ENCODE measurements at places on chromosomes 1 and 21. TPM values are rescaled to one million over a fixed set of nuclear protein-coding genes. Genes with fewer than 3 reads are reported as not detected.

Gene PTGFR
- total RNA-seq = not detected

Gene COL24A1
- not detected for total RNA-seq

GRCh38 chr1:2949966-2950925 is 71.0 kb upstream of the ACTRT2 start:
- DNase-seq = no peak

Gene OR2L5
- not detected for total RNA-seq

Gene PLCH2
- 2.1 TPM for total RNA-seq

Gene C4BPB
- total RNA-seq = 1.1 TPM

DNA sequence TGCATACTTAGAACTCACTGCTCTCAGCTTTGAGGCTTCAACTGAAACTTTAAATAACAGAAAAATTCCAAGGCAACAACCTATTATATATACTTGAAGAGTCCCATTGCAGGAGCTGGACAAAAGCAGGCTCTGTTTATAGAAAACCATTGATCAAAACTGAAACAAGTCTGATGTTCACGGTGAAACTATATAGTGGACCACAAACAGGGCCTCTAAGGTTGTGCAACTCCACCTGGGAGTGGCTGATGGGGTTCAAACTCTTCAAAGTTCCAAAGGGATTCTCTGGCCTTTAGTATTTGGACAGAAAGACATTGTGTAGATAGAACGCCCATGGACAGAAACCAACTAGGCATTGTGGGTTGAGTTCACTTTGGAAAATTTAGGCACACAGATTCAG is 140.3 kb downstream of the ZC3H11B start:
- no peak for DNase-seq

- DNase-seq = no peak
These were observed 5.3 kb downstream of the OLFML2B start for GRCh38 chr1:162018418-162018817.

DNA sequence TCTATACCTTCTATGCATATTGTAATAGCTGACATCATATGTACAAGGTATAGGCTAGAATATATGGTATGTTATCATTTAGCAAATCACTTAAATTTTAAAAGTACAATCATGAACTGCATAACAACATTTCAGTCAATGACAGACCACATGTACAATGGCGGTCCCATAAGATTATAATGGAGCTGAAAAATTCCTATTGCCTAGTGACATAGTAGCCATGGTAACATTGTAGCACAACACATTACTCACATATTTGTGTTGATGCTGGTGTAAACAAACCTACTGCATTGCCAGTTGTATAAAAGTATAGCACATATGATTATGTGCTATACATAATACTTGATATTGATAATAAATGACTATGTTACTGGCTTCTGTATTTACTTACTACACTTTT is 8.9 kb downstream of the RAB3B start:
- DNase-seq = no peak

- peak; percentile 75 for DNase-seq
These were observed 3.6 kb upstream of the CYB561D1 start for GRCh38 chr1:109490029-109490933.

Gene DEPDC1
- 18.3 TPM for total RNA-seq

Gene CGN
- 1.5 TPM for total RNA-seq

DNA sequence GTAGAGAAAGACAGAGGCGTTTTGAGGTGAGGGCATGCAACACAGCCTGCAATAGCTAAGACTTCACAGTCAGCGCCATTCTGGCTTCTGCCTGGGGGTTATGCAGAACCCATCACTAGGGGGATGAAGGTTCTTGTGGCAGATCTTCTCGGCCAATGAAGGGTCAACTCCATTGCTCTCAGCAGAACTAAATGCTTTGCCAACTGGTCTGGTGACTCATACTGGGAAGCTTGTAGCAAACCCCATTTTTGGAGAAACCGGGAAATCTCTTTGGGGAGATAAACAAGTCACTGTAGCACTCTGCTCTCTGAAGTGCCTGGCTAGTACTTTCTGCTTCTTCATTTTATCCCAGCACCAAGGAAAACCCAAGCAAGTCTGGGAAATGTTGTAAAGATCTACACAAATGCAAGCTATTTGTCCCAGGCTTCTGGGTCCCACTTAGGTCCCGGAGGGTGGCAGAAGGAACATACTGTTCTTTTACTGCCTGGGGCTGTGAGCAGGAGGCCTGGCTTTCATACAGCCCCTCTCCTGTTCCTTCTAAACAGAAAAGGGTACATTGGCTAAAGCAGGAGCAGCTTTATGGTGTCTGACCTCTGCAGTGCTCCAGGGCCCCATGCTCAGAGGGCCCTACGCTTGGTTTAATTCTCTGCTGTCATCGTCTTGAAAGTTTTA is 28.8 kb downstream of the SHISA4 start:
- DNase-seq = no peak

DNA sequence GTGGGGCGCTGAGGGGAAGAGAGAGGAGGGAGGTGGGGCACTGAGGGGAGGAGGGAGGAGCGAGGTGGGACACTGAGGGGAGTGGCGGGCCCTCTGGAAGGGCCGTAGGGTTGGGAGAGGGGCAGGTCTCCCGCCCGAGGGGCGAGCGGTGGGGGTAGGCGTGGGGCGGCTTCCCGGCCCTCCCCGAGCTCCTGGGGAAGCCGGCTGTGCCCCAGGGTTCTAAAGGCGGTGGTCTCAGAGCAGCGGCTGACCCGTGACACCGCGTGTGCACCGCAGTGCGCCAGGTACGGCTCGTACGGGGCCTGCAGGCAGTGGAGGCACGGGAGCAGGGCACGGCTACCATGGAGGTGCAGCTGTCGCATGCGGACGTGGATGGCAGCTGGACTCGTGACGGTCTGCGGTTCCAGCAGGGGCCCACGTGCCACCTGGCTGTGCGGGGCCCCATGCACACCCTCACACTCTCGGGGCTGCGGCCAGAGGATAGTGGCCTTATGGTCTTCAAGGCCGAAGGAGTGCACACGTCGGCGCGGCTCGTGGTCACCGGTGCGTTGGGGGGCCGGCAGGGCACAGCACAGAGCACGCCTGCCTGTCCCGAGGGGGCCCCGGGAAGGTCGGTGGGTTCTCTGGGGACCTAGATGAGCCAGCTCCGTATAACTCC is 68.5 kb downstream of the OBSCN start:
- no peak for DNase-seq

Gene HES5
- not detected for total RNA-seq

DNA sequence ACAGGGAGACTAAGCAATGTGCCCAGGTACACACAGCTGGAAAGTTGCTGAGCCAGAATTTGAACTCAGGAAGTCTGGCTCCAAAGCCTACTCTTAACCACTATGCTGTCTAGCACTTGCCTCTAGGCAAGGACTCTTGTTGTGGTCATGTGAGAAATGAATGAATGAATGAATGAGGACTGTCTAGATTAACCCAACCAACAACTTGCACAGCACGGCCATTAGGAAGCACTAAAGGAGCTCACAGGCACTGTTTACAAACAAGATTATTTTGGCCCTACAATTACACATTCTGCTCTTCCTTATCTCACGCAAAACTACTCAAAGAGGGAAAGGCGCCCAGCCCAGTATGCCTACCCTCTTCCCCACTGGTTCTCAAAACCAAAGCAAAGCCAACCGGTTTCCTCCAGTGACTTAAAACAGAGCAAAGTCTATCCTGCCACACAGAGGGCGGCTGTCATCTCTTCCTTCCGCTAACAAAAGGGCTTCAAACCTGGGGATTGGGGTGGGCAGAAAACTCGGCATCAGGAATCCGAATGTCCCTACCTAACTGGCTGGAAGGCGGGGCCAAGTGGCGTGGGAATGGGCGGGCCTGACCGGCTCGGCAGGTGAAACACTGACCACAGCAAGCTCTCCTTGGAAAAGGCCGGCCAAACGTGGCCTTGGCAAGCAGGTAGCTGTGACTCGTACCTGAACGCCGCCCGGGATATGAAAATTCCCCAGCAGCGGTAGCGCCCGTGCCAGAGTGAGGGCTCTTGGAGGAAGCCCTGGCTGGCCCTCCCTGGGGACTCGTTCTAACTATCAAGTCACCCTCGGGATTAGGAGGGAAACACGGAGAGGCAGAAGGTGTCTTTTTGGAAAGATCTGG is 948 bp downstream of the STK40 start:
- DNase-seq = peak; percentile 71

DNA sequence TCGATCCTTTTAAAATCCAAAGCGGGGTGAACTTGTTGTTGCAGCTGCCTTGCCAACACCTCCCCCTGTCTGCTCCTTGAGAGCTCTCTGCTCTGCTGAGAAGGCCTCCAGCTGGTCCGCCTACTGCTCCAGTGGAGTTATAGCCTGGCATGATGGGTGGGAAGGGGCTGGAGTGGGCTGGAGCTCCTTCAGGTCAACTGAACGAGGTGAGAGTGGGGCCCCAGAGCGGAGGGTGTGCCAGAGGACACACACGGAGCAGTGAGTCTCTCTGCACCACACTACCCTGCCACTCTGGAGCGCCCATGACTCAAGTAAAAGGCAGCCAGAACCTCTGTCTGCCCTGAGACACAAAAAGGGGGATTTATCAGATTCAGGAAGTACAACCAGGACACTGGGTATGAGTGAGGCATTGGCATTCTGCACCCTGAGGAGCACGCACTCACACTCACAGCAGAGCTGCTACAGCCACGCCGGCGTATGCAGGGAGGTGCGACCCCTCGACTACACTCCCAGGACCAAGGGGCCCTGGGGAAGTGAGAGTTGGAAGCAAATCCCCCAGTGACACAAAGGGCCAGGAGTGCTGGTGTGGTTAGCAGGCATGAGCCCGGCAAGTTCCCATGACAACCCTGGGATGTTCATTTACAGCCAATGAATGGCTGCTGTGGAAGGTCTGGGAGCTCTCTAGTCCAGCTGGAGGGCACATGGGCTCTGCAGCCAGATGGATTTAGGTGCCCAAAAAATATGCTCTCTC is 28.0 kb upstream of the EVA1B start:
- DNase-seq = no peak

Gene CYP4A22
- not detected for total RNA-seq

GRCh38 chr1:168888418-168888817 is 159.4 kb upstream of the DPT start:
- DNase-seq = no peak

- DNase-seq = no peak
These were observed 35.4 kb upstream of the EIF4G3 start for GRCh38 chr1:21212126-21212525.

Gene AK5
- total RNA-seq = 9.1 TPM

DNA sequence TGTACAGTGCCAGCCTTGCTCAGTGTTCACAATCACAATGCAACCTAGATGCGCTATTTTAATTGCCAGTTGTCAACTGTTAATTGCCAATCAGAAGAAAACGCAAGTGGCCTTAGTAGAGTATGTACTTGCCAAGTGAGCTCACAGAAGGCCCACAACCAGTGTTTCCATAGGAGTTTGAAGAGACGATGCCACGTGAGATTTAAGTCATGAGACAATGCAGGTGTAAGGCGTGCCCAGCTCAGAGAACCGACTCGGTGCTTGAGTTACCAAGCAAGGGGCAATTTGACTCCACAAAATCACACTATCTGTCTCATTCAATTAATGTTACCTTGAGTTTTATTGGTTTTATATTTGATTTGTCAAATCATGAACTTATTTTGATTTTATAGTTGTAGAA is 65.6 kb downstream of the TEX35 start:
- no peak for DNase-seq

DNA sequence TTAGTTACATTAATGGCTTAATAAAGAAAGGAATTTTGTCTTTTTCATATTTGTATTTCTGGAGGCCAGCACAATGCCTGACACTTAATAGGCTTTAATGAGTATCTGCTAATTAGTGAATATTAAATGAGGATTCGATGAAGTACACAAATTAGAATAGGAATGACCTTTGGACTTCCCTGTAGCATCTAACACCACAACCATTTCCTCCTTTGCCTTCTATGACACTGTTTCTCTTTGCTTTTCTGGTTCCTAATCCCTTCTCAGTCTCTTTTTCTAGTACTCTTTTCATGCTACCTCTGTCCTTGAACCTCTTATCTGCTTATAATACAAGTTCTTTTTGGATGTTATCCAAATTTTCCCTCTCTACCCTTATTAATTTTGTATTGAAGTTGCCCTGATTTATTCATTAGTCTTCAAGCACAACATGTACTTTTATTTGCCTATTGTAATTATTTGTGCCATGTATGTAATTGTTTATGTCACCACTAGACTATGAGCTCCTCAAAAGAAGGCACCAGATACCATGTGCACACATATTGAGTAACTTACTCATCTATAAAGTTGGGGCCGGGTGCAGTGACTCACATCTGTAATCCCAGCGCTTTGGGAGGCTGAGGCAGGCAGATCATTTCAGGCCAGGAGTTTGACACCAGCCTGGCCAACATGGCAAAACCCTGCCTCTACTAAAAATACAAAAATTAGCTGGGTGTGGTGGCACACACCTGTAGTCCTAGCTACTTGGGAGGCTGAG is 23.8 kb downstream of the RPS27 start:
- no peak for DNase-seq

Gene SH2D1B
- total RNA-seq = not detected

DNA sequence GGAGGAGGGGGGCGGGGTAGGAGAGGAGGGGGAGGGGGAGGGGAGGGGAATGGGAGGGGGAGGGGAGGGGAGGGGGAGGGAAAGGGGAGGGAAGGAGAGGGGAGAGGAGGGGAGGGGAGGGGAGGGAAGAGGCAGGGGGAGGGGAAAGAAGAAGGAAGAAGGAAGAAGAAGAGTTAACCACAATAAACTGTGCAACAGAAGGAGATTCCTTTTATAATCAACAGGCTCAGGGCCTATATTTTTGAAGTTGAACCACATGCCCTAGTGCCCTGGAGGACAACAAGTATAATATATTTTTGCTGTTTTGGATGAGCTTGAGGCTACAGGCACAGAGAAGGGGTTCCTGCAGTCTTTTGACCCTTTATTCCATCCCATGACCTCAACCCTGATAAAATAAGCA is 228.2 kb upstream of the IRF2BP2 start:
- no peak for DNase-seq

DNA sequence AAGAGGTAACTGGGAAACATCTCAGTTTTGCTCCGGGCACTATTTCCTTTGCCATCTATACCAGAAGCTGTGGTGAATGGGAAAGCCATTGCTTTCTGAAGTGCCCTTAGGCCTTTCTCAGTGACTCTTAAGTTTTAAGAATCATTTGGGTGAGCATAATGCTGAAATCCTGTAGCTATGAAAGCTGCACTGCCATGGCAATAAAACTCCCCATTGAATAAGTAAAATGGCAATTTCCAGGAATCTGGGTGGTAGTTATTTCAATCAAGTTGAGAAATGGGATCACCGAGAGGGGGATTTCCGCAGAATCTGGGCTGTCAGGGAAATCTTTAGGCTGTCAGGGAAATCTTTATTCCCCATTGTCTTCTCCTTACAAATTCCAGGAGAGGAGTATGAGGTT is 26.8 kb upstream of the MACF1 start:
- DNase-seq = no peak

Gene EPS8L3
- not detected for total RNA-seq

- no peak for DNase-seq
These were observed 37.8 kb downstream of the NGF start for GRCh38 chr1:115300087-115300876.

- no peak for DNase-seq
These were observed 48.5 kb downstream of the PHACTR4 start for GRCh38 chr1:28417926-28418637.
